ENCODE measurements at places on chromosomes 7 and 10.

GRCh38 chr7:141375442-141375841, 175.8 kb upstream of the AGK start:
- no peak for DNase-seq

GRCh38 chr10:50432211-50433009, 181.1 kb upstream of the ASAH2 start:
- no peak for DNase-seq

DNA sequence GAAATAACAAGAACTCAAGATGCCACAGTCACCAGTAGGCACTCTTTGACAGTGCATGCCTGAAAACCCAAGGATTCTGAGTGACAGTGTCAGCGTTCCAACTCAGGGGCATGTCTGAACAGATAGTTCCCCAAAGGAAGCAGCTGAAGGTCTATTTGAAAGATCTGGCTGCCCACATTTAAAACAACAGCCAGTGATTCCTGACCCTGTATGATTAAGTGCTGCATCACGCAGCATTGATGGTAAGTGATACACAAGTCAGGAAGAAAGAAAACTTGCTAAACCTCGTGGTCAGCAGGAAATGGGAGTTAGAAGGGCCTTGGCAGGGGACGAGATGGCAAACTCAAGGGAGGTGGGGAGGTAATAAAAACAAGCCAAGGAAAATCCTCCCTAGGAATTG, 1013.1 kb downstream of the TYW1 start:
- no peak for DNase-seq

DNA sequence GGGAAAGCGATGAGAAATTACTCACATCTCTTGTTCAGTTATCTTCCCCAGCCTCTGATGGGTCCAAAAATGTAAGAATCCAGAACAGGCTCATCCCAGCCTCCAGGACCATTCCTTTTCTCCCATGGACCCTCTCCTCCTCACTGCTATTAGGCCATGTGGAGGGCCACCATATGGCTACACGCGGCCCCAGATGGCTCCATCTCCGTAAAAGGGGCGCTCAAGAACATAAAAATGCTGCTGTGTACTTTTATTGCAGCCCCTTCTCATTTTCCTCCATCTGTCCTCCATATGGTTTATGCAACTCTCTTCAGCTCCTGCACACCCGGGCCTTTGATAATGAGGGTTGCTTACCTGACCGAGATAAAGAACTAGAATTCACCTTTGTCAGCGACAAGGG, 166.2 kb downstream of the RAPGEF5 start:
- DNase-seq, result no peak

DNA sequence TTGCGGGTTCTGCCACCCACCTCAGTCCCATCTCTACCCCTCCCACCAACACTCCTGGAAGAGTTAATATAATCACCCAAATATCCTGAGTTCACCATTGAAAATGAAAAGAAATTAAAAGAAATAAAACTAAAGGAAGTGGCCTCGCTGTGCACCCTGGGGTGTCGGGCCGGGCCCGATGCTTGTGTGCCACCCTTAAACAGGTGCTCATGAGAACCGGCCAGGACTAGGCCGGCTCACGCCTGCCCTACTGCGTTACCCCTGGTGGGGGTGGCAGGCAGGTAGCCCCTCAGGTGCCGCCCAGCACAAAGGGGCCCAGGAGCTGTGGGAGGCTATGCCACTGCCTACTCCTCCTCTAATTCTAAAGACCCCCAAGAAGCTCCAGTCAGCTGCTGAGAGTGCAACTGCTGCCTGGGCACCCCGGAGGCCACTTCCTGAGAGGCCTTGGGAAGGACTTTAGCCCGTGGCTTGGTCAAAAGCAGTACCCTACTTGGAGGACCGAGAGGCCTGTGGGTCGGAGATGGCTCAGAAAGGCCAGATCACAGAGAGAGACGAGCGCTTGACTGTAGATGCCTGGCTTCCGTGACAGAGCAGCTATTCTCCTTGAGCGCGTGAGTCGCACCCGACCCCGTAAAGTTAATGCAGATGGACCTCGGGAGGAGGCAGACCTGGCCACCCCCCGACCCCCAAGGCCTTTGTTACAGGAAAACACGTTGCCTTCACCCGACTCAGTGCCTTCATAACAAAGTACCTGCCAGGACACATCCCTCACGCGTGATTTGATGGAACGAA, 51.0 kb upstream of the PPP2R2D start:
- no peak for DNase-seq

- no peak for DNase-seq
These were observed 465.5 kb downstream of the PHTF2 start for GRCh38 chr7:78264105-78264504.

DNA sequence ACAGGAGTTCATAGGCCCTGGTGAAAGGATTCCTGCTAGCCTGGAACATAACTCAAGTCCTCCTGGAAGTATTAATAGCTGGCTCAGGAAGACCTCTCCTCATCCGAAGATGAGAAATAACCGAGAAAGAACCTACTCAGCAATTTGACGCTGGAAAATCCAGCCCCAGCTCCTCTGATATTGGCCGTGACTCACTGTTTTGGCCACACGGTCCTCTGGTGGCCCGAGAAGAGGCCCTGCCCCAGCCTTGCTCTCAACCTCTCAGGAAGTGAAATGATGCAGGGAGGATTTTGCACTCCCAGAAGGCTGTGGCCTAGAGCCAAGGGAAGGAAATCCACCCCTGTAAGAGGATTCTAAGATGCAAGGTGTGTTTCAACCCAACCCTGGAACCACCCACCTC, 121.6 kb downstream of the MTPAP start:
- no peak for DNase-seq

DNA sequence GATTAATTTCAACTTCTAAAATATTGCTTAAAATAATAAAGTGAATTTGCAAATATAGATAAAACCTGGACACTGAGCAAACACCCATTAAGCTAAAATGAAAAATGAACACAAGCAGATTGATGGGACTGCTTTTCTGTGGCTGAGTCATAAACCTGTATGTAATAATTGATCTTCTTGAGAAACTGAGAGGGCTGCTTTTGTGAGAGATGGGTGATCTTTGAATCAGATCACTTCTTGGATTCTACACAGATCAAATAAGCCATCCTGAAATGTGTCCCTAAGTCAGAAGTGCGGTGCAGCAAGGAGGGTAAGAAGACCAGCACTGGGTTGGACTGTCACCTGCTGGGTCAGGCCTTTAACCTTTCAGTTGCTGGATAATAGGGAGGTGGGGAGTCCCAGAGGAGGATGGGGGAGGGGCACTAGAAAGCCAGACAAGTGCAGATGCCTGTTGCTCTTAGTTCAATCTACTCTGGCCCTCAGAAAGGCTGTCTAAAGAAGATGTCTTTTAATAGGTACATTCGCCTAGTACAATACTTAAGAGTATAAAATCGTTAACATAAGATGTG, 178.2 kb upstream of the NAMPT start:
- no peak for DNase-seq

GRCh38 chr7:136533732-136534131, 334.7 kb upstream of the CHRM2 start:
- DNase-seq, result no peak

DNA sequence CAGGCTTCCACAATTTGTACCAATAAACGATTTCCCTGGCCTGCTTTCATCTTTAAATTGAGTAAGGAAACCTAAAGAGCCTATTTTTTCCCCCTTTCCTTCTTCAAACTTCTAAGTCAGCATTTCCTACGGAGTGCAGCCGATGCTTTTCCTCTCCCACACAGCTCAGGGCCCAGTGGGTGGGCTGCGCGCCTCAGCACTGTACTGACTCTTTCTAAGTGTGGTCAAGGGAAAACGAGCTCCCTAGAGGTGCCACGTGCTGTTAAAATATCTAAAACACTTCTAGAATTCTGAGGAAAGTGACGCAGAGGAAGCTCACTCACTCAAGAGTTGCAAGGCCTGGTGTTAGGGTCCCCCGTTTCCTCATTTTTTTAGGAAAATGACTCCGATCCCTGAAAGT, 29.0 kb downstream of the STEAP1B start:
- no peak for DNase-seq

GRCh38 chr7:95472581-95473161, 13.1 kb upstream of the ASB4 start:
- no peak for DNase-seq

DNA sequence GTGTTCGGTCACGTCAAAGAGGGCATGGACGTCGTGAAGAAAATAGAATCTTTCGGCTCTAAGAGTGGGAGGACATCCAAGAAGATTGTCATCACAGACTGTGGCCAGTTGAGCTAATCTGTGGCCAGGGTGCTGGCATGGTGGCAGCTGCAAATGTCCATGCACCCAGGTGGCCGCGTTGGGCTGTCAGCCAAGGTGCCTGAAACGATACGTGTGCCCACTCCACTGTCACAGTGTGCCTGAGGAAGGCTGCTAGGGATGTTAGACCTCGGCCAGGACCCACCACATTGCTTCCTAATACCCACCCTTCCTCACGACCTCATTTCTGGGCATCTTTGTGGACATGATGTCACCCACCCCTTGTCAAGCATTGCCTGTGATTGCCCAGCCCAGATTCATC, 6.5 kb downstream of the PPIF start:
- no peak for DNase-seq

- DNase-seq, result no peak
These were observed 79.8 kb downstream of the ABI1 start for GRCh38 chr10:26780793-26781601.

DNA sequence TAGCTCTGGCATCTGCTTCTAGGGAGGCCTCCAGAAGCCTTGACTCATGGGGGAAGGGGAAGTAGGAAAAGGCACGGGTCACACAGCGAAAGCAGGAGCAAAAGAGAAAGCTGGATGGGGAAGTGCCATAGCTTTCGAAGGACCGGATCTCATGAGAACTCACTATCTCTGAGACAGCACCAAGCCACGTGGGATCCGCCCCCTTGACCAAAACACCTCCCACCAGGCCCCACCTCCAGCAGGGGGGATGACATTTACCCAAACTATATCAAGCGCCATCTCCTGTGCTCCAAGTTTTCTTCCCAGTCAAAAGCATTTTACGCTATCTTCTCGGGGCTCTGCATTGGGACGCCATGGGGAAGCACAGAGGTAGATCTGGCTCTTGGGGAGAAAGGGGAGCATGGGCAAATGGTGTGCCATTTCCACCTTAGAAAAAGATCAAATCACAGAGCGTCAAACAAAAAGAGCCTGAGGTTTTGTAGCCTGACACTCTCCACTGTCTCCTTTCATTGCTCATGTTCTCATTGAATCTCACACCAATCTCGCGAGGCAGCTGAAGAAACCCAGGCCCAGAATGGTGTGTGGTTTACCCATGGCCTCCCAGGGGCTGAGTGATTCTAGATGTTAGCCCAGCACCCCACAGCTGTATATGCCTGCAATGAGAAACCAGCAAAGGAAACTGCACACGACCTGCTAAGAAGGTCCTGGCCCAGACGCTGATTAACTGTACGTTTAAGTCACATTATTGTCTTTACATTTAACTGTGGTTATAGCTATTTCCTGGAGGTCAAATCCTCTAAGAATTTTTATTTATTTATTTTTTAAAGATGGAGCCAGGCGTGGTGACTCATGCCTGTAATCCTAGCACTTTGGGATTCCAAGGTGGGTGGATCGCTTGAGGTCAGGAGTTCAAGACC, 8.1 kb upstream of the OLAH start:
- DNase-seq, result no peak
